HT-29 (cell line): ENCODE measurements at places on chromosomes 12 and 14.
A peak's percentile ranks its signal among the peaks of the same experiment; 100 is the strongest.

DNA sequence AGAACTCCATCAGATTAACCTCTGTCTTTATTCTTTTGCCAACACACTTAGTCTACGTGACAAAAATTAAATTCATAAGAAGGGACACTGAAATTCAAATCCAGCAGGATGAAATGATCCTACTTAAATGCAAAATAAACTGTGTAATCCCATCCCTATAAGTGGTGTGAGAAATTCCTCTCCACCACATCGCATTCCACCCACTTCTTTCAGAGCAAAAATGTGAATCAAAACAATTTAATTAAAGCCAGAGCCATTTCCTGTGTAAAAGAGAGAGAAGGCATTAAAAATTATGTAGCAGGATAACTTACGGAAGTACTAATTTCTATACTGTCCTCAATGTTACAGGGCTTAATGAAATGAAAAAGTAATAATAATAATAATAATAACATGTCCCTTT is 844.3 kb downstream of the GALC start:
- no peak for DNase-seq

DNA sequence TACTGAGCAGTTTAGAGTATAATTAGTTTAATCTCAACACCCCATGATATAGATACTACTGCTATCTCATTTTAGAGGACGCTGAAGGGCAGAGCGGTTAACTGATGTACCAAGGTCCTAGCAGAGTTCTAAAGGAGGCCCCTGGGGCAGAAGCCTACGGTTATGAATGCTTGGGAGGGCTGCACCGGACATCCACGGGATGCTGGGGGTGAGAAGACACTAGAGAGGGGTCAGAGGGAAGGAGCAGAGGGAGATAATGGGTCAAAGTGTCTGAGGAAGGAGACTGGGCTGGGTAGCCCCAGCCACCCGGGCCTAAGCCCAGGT is 1.6 kb upstream of the ACTR6 start:
- DNase-seq: no peak

DNA sequence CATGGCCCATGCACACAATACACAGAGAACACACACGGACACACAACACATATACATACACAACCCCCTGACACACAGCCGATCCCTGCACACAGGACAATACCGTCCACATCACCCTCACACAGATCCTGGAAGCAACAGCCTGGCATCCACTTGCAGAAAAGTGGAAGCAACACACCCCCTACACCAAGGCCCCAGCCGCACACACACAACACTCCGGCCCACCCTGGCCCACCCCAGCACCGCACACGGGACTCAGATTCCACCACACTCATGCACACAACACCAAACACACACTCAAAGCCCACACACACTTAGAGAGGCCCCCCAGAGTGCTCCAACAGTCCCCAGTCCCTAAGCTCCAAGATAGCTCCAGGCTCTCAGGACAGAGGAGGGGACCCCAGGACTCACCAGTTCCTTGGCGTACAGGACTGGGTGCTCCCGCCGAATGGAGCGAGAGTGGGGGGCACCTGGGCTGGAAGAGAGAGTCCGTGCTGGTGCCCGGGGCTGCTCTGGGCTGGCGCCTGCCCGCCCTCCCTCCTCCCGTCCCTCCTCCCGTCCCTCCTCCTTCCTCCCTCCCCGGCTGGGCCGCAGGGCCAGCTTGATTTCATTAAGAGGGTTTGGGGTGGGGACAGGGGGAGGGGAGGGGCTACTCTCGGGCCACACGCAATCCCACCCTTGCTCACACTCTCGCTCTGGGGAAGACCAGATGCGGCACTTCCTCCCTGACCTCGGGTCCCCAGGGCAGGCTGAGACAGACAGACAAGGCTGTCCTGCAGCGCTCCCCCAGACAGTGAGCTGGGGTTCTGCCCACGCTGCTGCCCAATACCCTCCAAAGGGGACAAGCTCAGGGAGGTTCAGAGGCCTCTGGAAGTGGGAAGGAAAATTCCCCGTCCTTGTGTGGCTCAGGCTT is at the start of gene TMEM119:
TSS of gene TMEM119 (minus strand) at position 526 of the 913 bp plus-strand sequence. CDS start 5,701 bp downstream, outside the sequence.
- no peak for DNase-seq

DNA sequence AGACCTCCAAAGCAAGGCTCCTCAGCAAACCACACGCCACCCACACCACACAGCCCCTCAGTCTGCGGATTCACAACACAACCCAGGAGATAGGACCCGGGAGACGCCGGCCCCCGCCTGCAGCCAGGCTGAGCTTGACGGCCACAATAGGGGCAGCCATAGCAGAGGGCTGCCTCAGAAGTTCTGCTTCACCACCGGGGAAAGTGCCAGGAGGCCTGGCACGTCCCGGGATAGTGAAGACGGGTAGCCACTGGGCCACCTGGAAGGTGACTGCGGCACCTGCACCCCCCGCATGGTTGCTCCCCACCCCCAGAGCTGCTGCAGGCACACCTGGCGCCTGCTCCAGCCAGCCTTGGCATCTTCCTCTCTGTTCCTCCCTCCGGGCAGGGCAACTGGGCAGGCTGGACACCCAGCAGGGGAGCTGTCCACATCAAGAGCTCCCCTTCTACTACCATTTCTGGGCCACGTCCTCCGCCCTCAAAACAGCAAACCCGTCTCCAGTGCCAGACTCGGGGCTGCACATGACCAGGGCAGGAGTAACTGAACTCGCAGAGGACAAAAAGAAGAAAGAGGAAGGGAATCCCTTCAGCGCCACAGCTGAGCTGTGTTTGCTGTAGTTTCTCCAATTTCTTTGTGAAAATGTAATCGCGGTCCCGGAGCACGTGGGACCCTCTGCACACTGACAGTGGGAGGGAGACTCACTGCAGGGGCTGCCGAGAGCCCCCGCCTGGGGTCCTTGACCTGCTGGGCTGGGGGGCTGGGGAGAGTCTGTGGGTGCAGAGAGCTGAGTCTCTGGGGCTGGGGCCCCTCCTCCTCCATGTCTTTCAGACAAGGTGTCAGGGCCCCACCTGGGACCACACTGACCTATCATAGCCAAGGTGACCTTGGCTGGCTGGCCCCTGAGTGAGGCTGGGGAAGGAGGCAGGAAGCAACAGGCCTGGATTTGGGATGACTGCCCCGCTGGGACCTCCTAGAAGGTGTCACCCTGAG is 74.2 kb upstream of the C14orf180 start:
- no peak for DNase-seq

DNA sequence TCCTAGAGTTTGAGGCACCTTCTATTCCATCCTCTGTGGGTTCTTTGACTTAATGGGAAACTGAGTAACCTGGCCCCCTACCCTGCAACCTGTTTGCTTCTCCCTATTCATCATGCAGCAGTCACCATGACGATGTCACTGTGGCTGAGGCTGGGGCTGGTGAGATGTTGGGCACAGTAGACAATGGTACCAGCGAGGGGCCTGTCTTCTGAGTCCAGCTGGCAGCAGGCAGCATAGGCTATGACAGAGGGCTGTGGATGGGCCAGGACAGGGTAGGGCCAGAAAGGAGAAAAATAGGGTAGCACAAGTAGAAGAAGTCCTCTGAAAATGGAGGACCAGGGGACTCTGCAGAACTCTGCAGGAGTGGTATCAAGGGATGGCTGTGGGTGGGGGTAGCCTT is 2.0 kb downstream of the CIROP start:
- no peak for DNase-seq

DNA sequence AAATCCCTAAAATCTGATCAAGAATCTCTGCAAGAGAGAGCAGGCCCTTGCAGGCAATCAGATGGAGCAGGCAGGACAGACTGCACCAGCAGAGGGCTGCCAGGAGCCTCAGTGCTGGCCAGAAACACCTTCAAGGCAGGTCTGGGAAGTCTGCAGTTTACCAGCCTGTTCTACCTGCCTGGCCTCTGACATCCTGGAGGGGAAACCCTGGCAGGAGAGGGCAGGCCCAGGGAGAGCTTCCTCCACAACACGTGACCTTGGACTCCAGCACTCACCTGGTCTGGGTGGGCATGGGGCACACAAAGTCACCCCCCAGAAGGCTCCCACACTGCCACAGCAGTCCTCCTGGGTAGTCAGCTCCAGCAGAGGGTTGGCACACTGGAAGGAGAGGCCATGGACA is 56.0 kb downstream of the ISCA2 start:
- no peak for DNase-seq

DNA sequence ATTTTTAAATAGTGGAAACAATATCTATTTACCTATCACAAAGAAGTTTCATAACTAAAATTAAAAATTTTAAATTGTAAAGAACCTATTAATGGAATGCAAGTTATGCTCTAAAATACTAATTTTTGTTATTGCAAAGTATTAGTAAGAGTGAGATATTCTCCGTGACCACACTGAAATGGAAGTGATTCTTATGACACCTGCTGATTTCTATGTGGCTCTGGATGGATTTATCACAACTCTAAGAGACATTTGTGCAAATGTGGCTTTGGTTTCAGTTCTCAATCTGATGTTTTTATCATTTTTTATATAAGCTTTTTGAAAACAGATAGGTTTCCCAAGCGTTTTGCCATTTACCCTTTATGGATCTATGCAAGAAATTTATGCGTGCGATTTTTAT is 497.8 kb downstream of the NAV3 start:
- no peak for DNase-seq

DNA sequence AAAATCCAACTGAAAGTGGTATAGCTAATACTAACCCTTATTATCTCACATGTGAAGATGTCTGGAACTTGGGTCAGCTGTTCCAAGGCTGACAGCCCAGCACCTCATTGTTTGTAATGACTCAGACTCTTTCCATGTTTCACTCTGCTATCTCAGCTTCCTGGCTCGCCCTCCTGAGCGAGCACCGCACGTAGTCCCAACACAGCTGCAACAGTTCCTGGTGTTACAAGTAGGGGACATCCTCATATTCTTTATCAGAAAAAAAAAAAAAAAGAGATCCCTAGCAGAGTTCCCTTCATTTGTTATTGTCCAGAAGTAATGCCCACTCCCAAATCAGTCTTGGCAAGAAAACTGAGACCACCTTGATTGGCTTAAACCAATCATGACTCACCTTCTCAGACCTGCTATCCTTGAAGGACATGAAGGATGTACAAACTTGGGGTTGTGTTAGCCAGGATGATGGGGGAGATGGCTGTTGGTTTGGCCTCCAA is 92.5 kb downstream of the ADCK1 start:
- DNase-seq: no peak

GRCh38 chr12:116594325-116595038 is 35.3 kb downstream of the MAP1LC3B2 start:
- DNase-seq: no peak

DNA sequence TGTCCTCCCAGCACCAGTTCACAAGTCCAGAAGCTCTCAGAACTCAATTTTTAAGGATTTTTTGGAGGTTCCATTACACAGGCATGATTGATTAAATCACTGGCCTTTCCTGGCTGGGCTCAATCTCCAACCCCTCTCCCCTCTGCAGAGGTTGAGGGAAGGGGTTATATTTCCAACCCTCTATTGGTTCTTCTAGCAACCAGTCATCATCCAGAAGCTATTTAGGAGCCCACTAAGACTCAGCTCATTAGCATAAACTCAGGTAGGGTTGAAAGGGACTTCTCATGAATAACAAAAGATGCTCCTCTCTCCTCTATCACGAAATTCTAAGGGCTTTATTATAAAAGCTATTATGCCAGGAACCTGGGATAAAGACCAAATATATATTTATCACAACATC is 41.5 kb downstream of the SPPL3 start:
- no peak for DNase-seq

DNA sequence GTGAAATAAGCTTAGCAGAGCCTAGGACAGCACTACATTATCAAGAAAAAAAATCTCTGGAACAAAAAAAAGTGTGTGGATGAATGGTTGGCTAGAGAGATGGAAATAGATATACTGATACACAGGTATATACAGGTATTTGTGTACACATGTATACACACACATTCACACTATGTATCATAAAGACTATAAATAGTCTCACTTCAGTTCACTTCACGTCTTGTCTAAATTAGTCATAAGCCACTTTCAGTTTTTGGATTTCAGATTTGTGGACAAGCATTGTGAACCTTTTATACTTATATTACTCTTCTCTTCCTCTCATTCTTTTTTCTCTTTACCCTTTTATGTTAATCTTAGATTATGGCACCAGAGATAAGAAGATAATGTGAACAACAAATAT is 41.8 kb upstream of the SLC6A15 start:
- no peak for DNase-seq

DNA sequence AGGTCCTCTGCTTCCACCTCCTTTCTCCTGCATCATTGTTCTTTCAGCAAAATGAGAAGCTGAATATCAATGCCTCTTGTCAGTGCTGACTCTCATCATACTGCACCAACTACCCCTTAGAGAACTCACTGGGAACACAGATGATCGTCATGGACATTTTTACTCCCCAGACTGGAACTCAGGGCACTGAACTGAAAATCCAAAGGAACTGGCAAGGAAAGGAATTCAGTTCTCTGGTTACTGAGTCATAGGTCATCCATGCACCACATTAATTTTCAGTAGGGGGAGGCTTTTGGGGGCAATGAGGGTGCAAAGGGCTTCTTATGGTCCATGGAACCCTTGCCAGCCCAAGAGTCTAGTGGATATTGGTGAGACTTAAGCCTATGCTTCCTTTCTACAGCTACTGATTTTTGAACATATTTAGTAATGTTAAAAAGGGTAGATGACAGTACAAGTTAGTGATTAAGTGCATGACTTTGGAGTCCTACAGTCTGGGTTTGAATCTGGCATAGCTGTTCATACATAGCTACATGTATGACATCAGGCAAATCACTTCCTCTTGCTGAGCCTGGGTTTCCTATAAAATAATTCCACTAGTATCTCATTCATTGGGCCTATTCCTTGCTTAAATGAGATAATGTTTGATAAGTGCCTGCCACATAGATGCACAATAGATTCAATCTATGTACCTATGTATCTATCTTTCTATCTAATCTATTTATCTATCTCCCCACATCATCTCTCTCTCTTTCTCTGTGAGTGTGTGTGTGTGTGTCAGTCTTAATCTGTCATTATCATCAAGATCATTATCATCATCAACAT is 29.2 kb downstream of the BBS10 start:
- DNase-seq: peak; percentile 6

DNA sequence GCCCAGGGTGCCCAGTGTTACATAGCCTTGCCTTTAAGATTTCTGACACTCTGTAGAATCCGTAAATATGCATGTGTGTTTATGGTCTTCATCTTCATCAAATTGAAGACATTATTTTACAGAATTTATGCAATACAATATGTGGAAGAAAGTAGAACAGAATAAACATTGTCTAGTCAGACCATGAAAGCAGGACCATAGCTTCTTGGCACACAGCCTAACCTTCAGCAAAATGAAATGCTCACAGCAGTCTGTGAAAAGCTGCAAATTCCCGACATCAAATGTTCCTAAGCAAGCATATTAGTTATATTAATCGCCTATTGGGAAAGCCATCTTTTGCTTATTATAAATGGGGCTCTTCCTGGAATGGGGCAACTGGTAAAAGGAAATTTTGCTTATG is 111.3 kb upstream of the GARIN2 start:
- DNase-seq: no peak

- DNase-seq: peak; percentile 29
These were observed 12.2 kb downstream of the ITPK1 start for GRCh38 chr14:93103392-93104080.

- no peak for DNase-seq
These were observed 47.9 kb downstream of the CDK17 start for GRCh38 chr12:96352161-96352835.

GRCh38 chr12:131011165-131012079 is 57.7 kb downstream of the ADGRD1 start:
- no peak for DNase-seq
